ENCODE measurements at places on chromosomes 3 and 15.

DNA sequence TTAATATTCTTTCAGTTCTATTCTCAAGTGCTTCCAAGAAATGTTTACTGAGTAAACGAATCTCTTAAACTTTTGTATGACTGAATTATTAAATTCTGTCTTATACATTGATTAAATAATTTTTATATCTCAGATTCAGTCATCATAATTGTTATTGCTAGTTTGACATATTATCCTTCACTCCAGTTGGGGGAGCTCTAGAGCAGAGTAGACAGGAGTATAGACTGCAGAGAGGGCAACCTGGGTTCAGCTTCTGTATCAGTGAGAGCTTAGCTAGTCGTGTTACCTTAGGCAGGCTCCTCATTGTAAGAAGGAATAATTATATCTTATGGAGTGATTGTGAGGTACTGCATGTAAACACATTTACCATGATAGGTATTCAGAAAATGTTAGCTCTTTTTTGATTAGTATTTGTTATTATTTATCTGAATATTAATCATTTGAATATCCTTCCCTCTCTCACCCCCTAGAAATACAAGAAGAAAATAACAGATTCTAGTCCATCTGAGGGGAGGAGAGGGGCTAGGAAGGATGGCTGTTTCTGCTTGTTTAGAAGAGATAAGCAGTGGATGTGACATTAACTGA lies 31.0 kb upstream of the ZCWPW2 start:
- no peak for DNase-seq

GRCh38 chr3:187808527-187808895 lies 63.2 kb upstream of the BCL6 start:
- DNase-seq = peak; percentile 60

DNA sequence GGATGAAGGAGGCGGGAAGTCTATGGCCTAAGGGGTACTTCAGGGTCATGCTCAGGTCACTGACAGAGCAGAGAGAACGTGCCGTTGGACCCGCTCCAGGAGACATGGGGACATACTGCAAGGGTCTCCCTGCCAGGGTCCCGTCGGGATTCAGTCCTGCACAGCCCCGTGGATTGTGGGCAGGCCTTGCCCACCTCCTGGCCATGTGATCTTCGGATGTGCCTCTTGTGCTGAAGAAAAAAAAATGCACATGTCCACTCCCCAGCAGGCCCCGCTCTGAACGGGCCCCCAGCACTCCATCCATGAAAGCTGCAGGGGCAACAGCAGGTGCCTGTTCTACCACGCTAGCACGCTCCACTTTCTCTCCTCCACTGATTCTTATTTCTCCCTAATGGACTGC lies 22.9 kb downstream of the ST8SIA2 start:
- no peak for DNase-seq

DNA sequence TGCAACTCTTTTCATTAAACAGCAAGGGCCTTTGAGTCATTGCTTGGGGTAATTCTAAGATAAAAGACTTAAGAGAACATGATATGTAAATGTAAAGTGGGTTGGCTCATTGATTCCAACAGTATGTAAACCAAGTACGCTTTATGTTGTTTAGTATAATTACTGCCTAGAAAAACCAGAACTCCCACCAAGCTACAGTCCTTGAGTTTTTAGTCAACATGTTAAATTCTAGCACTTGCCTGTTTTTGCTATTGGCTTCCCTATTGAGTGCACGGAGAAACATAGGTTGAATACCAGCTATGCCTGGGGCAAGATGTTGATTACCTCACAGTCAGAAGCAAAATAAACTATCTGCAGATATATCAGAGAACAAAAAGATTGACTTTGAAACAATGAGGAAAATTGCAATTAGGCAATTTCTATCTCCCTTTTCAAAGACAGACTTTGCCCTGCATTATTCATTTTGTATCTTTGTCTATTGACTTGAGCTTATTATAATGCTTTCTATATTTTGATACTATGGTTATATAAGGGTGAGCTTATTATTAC lies 179.3 kb downstream of the ZPLD1 start:
- DNase-seq = no peak

DNA sequence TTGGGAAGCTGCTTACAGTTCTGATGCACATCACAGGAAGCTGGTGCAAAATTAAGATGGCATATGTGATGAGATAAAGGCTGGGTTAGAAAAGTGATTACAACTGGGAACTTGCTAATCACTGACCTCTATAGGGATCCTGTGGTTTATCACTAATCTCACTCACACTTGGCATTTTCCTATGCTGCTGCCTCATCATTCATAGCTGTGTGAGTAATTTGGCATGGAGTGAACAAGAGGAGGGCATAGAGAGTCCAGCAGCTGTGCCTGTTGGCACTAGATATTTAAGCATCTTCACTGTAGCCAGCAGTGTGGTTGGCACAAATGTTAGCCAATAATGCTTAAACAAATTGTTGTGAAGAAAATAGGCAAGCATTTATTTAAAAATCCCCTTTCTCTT lies 217.7 kb upstream of the CGNL1 start:
- DNase-seq = no peak

GRCh38 chr3:48532271-48532976 lies 24.2 kb downstream of the PFKFB4 start:
- DNase-seq = no peak

GRCh38 chr15:89749526-89749925 lies 1.5 kb downstream of the MESP1 start:
- no peak for DNase-seq

DNA sequence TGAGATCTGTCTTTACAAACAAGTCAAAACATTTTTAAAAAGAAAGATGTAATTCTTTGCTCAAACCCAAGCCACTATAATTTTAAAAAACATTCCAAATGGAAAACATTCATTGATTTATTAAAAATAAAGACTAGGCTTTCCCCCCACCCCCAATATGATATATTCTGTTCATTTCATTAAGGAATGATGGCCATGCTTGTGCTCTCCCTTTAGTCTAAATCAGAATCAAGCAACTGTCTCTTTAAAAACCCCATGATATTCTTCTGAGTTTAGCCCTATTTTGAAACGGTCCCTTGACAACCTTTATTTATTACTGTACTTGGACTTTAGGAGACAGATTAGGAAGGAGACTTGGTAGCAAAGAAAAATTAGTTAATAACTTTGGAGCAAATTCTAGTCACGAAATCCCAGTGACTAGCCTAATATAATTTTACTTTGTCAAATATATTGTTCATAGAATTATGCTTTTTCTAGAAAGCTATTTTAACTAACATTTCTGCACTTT lies 38.4 kb downstream of the TSC22D2 start:
- DNase-seq = no peak

- no peak for DNase-seq
Measured at GRCh38 chr3:16461463-16462245, 51.8 kb downstream of the RFTN1 start.

DNA sequence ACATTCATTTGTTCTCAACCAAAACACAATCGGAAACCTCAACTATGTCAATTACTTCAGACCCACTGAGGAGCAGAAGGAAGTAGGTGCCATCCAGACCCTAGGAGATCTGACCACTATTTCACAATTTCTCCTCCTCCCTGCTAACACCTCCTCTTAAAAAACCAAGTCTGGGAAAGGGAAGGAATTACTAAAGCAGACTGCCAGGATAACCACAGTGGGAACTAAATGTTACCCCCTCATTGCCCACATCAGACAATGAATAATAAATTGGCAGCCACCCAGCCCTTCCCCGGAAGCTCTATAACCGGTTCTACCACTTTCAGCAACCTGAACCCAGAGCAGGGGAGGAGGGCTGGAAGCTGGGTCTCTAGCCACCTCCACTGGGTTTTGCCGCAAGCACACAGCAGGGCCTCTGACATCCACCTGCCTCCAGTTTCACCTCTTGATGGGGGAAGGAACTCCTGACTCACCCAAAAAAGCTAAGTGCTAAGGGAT lies 17.6 kb downstream of the C15orf62 start:
- DNase-seq = no peak

GRCh38 chr3:57060089-57060821 lies at the start of gene SPATA12:
Gene SPATA12 (plus strand): TSS chr3:57060664. CDS start chr3:57073695, 13,031 bp downstream.
- no peak for DNase-seq

GRCh38 chr3:100811779-100812507 lies 102.6 kb downstream of the TFG start:
- no peak for DNase-seq

DNA sequence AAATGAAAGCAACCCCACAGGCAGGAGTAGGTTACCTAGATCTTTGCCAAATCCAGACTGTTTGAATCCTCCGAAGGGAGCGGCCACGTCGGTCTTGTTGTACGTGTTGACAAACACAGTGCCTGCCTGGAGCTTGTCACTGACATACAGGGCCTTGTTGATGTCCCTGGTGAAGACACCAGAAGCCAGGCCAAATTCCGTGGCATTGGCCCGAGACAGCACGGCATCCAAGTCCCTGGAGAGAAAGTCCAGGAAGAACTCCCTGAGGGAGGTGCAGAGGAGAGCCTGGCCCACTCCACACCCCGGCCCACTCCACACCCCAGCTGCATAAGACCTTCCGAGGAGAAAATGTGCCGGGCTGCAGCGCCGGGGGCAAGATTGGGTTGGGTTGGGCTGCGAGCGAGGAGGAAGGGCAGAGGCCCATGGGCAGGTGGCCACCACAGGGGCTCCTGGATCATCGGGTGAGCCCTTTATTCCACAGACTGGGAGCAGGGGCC lies 21.8 kb upstream of the SLC41A3 start:
- DNase-seq = no peak

DNA sequence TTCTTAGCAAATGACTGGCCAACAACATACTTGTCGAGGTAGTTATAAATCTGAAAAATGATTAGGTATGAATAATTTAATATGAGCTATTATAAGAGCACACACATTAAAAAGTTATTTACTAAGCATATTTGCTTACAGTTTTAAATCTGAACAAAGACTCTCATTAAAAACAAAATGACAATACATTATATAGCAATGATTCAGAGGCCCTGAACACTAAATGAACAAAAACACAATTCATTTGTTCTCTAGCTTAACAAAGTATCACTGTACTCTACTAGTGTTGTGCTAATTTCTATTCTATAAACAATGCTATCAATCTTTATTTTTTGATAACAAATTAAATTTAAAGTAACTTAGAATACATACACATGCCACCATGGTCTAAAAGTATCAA lies 21.0 kb downstream of the CLPX start:
- no peak for DNase-seq

- DNase-seq = no peak
Measured at GRCh38 chr3:46849686-46850467, 13.4 kb downstream of the MYL3 start.

- no peak for DNase-seq
Measured at GRCh38 chr3:97241417-97241816, 427.0 kb downstream of the EPHA6 start.

DNA sequence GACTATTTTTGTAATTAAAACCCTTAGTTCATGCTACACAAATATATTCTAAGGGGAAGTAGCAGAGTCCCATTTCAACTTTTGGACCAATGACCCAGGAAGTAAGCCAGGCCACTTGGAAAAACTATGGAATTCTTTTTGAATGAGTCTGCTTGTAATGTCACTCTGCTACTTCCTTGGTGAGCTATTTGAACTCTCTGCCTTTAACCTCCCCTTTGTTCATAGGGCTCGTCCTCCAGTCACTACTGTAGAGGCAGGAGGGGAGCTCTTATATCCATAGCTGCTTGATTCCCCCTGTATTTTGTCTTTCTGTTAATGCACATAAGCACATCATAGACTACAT lies 119.6 kb downstream of the UACA start:
- DNase-seq = no peak

DNA sequence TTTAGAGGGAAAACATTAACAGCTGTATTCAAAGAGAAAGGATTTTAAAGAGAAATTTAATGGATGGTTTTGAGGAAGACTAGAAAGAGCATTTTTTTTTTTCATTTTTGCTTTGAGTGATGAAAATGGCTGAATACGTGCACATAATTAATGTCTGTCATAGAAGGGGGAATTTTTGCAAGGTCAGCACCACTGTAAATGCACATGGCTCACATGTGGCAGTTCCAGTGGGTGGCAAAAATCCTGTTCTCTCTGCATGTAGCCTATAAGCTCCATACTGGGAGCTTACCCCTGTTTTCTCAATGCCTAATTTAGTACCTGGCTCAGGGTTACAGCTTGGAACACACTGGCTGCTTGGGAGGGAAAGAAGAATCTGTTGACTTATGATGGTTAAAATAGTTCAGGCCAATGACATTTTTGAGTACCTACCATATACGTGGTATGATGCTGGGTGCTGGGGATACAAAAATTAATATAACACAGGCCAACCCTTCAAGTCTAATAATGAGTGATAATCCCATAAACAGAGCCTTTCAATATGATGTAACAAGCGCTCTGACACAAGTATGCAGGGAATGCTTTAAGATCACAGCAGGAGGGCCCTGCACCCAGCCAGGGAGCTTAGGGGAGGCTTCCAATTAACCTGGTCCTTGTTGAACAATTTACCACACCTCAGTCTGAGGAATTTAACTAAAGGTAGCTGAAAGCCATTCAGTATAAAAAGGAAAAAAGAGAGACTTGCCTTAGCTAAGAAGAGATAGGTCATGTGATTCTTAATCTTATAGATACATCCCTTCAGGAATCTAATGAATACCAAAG lies 33.0 kb downstream of the HSPBAP1 start:
- no peak for DNase-seq

- DNase-seq = no peak
Measured at GRCh38 chr15:35546511-35547381, 781 bp upstream of the DPH6 start.

- no peak for DNase-seq
Measured at GRCh38 chr3:4322635-4323034, 19.5 kb downstream of the SETMAR start.

GRCh38 chr3:42507761-42508335 lies 5.4 kb downstream of the VIPR1 start:
- DNase-seq = no peak

DNA sequence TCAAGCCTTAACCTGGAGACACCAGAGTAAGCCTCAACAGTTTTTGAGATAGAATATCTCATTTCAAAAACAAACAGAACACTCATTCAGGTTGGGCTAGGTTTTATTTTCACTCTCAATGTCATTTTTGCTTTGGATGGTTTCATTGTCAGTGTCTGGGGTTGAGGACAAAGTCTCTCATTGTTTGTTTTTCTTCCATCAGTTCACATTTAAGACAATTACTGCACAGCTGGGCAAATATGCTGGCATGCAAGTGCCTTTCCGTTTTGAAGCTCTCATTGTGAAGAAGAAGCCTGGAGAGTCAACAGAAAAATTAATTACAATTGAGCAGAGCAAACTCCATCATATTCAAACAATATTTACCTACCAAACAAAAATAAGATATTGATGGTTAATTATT lies 1050.0 kb downstream of the TBL1XR1 start:
- no peak for DNase-seq

GRCh38 chr15:61527836-61528580 lies 298.9 kb upstream of the RORA start:
- no peak for DNase-seq
